ENCODE measurements at places on chromosomes 16 and 17. TPM values are rescaled to one million over a fixed set of nuclear protein-coding genes. Genes with fewer than 3 reads are reported as not detected.

The CKLF gene
- total RNA-seq, result 44.9 TPM

- DNase-seq, result no peak
These were observed 207.3 kb downstream of the CCDC182 start for GRCh38 chr17:57537524-57538410.

DNA sequence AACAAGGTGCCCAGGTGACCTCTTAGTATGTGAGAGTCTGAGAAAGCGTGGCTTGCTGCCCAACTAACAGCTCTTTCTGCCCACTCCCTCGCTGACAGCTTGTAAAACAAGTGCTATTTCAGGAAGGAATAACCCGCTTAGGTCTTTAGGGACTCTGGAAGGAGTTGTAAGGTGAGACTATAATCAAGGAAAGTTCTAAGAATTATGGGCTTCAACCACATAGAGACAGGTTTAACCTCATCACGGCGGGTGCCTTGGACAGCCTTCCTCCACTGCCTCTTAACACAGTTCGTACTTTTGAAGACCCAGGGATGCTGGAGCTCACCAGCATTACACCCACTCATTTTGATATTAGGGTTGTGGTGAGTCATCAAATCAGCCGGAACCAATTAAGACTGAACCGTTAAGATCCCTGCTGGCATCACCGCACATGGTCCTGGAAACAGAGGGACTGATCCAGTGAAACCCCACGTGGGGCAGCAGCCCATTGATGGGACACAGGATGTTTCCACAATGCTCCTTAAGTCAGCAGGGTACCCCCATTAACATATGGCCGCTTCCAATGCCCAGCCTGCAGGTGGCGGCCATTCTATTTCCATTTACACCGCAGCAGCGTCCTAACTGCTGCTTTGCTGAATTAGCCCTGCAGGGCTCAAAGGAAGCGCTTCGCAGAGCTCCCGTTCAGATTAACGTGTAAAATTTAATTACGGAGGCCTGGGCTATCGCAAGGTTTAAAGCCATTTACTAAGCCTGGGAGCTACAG is 176.6 kb upstream of the SDK2 start:
- DNase-seq, result no peak

The SLC43A2 gene
- 13.8 TPM for total RNA-seq

DNA sequence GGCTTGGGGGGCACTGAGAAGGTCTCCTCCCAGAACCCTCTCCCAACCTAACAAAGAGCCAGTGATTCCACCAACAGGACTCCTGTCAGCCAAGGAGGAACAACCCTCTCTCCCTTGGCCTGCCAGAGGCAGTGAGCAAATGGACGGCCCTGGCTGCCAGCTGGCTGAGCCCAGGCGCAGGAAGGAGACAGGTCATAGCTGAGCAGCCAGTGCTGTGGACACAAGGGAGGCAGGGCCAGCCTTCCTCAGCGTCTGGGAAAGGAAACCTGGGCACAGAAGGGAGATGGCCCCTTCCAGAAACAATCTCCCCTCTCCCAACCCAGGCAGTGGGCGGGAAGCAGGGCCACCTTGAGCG is 2.1 kb downstream of the MPO start:
- DNase-seq, result no peak

The ALOX15 gene
- not detected for total RNA-seq

DNA sequence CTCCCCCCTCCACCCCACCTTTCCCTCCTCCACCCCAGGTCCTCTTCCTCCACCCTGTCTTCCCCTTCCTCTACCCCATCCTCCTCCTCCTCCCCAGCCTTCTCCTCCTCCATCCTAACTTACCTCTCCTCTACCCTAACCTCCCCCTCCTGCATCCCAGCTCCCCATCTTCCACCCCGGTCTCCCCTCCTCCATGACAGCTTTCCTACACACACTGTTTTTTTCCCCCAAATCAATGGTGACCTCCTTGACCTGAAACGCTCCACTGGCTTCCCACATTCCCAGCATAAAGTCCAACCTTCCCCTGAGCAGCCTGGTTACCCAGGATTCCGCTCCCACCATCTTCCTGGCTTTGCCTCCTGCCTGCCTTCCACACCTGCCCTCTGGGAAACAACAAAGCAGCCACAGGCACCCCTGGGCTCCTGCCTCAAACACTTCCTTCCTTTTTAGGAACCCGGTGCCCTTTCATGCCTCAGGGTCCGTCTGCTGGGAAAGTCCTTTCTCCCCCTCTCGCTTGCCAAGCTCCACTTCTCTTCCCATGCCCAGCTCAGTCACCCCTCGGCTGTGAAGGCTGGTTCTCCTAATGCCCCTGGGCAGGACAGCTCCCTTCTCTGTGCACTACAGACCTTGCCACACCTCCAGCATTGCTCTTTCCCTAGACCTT is 2.1 kb downstream of the RGS9 start:
- no peak for DNase-seq

The PDILT gene
- not detected for total RNA-seq

- DNase-seq, result no peak
These were observed 1.6 kb downstream of the FHOD1 start for GRCh38 chr16:67245674-67246080.

The GLG1 gene
- 123 TPM for total RNA-seq

The SALL1 gene
- 0.33 TPM for total RNA-seq

DNA sequence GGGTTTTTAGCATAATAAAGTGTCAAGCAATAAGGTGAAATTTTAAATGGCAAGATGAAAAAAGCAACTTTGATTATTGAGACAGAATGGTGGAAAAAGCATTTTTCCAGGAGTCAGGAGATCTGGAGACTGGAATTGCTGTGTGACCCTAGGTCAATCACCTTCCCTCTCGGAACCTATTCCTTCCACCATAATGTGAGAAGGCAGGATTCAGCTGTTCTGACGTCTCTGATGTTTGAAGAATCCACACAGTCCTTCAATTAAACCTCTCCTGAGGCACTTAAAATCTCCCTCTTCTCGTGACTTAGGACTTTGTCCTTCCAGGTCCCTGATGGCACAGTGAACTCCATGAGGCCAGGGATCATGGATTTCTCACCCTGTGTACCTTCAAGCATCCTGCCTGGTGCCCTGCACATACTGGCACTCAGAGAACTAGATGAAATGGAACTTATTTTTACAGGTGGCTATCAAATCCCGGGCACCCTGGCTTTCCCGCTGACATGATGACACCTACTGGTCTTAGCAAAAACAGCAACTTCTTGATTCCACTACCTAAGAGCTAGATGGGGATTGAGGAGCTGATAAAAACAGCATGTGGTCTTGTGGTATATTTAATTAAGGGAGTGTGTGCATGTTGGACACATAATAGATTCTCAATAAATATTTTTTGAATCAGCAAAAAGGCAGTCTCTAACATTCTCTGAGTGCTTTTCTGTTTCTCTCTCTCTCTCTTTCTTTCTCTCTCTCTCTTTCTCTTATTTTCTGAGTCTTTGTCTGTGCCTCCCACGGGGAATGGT is 2.3 kb upstream of the CCDC182 start:
- DNase-seq, result no peak

- no peak for DNase-seq
These were observed 205.9 kb downstream of the HS3ST3A1 start for GRCh38 chr17:13395862-13396261.

GRCh38 chr17:58315281-58315711 is 13.3 kb downstream of the TSPOAP1 start:
- no peak for DNase-seq

GRCh38 chr16:89924297-89924924 is 1.3 kb downstream of the TUBB3 start:
- no peak for DNase-seq

The ANKRD40CL gene
- total RNA-seq, result not detected

DNA sequence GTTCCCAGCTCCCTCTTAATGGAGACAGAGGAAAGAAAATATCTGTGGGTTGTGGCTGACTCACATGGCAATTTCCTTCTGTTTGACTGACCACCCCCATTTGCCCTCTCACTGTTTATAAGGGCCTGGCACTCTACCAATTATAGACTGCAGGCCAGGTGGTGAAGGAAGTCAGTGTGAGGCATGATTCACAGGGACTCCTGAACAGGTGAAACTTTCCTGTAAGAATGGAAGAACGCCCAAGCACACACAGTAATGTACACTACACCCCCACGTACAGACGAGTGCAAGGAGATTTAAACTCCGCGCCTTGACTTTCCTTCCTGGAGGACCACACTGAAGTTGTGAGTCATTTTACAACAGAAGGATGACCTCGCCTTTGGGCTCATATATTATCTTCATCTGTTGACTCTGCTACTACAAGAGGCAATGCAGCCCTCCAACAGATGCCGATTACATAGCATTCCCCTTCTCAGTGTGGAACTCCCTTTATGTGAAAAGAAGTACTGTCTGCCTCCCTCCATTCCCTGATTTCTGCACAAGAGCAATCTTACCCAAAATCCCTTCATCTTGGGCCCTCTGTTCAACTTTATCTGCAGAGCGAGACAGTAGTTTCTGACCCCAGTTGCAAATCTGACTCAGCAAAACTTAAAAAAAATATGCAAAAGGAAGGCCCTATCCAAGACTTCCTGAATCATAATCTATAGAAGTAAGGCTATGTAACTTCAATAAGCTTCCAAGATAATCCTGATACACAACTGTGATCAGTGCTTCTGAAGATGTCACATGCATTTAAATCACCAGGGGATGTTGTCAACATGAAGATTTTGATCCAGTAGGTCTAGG is 163.6 kb downstream of the SHISA6 start:
- no peak for DNase-seq

The SGCA gene
- 0.73 TPM for total RNA-seq

The C17orf107 gene
- 3.9 TPM for total RNA-seq

The C1QTNF8 gene
- total RNA-seq, result not detected

GRCh38 chr16:49431591-49432290 is 58.1 kb downstream of the C16orf78 start:
- DNase-seq, result no peak

The OR1A1 gene
- total RNA-seq, result not detected

The MSI2 gene
- total RNA-seq, result 13.4 TPM

GRCh38 chr17:3817851-3818605 is 17.0 kb upstream of the ITGAE start:
- DNase-seq, result no peak

GRCh38 chr17:34321964-34322363 is 2.7 kb downstream of the CCL8 start:
- no peak for DNase-seq

DNA sequence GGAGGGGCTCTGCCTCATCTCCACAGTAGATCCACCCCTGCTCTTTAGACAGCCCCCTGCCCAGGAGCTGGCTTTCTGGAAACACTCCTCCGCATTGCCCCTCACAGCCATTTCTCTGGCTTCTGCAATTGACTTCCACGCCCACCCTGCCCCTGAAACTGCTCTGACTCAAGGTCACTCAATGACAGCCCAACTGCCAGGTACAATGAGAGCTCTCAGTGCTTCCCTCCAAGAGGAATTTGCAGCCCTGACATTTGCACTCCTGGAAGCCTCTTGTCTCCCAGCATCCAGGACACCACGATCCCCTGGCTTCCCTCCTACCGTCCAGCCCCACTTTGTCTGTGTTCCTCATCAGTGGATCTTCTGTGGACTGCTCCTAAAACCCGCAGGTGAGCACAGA is 421.5 kb downstream of the SOX9 start:
- DNase-seq, result no peak

GRCh38 chr16:56336071-56336688 is 89.2 kb downstream of the AMFR start:
- DNase-seq, result no peak

DNA sequence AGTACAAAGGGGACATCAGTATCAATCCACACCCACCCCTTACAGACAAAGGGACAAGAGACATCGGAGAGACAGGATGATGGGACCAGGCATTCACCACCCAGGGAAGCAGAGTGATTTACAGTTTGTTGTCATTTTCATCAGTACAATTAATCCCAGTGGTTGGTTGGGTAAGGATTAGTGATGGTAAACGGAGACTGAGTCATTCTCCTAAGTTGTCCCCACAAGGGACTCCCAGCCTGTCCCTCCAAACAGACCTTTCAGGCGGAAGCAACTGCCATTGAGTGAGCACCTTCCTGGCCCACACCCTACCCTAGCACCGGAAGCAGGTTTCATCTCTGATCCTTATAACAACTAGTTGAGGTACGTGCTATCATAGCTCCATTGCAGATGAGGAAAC is 11.2 kb downstream of the PPL start:
- no peak for DNase-seq

The TNFRSF13B gene
- 0.80 TPM for total RNA-seq

- DNase-seq, result no peak
These were observed 14.5 kb downstream of the KANSL1 start for GRCh38 chr17:46178550-46179214.

DNA sequence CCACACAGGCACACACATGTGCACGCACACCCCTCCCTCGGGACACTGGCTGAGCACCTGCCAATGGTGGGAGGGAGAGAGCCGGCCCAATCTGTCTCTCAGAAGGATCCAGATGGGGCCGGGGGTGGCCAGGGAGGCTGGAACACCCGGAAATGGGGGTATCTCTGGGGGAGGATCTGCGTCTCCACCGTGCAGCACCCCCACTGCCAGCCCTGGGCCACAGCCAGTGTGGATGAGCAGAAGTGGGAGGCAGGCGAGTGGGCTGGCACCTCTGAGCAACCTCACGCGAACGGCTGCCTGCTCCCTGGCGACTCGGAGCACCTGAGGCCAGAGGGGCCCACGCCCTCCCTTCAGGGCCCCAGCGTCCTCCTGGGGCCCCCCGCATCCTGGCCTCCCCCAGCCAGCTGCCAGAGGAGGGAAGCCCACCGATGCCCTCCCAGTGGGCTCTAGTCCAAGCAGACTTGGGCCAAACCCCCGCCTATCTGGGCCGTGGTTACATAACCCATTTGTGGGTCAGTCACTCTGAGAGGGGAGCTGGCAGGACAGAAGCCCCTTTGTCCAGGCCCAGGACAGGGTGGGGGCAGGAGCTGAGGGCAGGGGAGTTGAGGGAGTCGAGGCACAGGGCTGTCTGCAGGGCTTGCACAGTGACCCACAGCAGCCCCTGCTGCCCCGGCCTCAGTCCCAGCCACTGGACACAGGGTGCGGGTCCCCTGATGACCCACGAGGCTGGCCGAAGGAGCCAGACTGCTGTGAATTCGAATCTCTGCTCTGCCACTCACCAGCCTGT is 5.6 kb downstream of the CASKIN1 start:
- DNase-seq, result no peak

The LGALS9 gene
- total RNA-seq, result 58.1 TPM

- no peak for DNase-seq
These were observed 198.4 kb downstream of the CYB561 start for GRCh38 chr17:63247706-63248105.

- DNase-seq, result no peak
These were observed 327.9 kb upstream of the SOX9 start for GRCh38 chr17:71792966-71793365.

DNA sequence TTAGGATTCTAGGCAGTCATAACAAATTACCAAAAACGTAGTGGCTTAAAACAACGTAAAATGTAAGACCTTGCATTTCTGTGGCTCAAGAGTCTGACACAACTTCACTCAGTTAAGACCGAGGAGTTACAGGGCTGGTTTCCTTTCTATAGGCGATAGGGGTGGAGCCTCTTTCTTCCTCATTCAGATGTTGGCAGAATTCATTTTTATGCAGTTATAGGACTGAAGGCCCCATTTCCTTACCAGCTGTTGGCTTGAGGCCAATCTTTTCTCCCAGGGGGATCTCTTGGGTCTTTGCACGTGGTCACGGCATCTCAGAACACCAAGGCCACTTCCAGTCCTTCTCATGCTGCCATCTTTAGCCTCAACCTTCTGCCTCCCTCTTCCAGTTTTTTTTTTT is 145.2 kb downstream of the KCNJ2 start:
- DNase-seq, result no peak

GRCh38 chr17:79855331-79856124 is 16.3 kb upstream of the CBX4 start:
- DNase-seq, result no peak
